ENCODE measurements at places on chromosomes 5 and 9.

DNA sequence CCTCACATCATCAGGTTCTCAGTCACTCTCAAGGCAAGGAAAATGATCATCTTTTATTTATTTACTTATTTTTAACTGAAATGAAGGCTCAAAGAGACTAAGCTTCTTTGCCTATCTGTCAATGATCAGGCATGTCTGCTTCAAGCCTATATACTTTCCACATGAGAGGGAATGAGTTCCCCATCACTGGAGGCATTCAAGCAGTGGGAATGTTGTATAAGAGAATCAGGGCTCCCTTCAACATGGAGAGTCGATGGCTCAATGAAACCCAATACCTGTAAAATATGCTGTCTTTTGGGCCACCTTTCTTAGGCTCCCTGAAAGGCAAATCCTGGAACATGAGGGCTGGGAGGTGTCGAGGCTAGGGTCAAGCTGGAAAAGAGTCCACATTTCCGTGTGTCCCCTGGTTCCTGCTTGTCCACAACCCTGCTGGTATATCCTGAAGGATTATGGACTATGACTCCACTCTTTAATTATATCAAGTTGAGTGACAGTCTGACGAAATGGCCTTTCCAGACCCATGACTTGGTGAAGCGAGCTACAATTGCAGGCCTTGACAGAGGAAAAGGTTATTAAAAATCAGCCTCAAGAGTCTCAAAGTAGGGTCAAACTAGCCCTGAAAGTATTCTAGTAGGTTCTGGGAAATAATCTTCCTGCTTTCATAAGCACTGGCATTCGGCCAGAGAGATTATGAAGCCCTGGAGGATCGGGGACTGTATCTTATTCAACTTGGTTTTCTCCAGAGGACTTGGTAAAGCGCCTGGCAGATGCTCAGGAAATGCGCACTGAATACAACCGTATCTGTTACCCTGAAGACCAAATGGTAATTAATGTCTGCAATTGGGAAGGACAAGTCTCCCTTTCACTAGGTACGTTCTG, 145.9 kb upstream of the TBC1D2 start:
- no peak for DNase-seq

GRCh38 chr9:98381311-98382103, 126.1 kb upstream of the TBC1D2 start:
- DNase-seq: no peak

DNA sequence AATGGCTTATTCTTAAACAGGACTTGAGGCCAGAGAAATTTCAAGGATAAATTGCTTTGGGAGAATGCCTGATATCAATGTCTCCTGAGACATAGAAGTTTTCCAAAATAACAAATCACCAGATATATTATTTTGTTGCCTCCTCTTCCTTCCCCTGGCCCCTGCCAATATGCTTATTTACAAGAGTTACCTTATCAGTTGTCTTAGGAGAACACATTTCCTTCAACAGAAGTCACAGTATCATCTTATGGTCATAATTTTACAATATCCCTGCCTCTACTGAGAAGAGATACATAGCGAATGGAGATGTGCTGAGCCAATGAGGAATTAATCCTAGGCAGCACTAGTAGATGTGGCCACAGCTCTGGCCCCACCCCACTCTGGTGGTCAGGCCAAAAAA, 43.1 kb downstream of the TMEM252 start:
- no peak for DNase-seq

DNA sequence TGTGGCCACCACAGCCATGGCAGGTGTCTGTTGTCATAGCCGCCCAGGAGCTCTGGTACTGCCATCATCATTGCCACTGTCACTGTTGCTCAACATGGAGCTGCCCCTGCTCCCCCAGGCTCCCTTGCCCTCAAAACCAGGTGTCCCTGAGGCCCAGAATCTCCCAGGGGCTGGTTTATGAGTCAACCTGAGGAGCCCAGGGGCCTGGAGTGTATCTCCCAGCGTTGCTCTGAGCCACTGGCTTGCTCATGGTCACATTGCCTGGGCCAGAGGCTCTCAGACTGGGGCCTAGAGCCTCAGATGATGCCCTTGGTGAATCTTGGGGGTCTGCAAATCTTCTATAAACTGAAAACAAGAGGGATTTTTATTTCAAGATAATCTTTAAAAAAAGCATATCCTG, 24.7 kb upstream of the TBC1D2 start:
- no peak for DNase-seq

- DNase-seq: no peak
These were observed 46.0 kb downstream of the AHRR start for GRCh38 chr5:367358-368130.

DNA sequence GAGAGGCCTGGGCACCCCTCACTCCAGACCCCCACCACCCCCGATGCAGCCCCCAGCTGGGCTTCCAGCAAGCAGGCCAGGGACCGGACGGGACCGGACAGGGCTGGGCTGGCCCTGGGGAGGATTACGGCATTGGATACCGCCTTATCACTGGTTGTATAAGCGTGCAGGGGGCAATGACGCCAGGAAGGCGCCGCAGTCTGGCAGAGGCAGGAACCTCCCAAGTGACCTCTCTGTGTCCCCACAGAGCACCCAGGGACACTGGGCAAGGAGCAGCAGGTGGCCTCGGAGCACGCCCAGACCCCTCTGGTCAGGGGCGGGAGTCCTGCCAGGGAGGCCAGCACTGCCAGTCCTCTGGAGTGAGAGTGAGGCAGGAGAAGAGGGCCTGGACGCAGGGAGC, 723 bp upstream of the LCN15 start:
- no peak for DNase-seq

DNA sequence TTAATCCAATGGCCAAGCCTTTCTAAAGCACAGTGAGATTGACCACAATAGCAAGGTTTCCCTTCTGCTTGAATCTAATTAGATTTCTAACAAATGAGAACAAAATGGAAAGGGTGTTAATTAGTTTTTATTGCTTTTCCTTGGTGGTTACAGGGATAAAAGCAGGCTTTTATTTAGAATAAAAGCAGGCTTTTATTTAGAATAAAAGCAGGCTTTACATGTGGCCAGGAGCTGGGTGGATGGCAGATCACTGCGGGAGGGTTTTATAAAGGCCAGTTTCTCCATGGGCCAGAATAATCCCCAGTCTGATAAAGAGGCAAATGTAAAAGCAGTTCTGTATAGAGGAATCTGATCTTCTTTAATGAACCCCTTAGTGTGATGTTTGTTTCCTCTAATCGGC, 470.2 kb downstream of the TMEM232 start:
- DNase-seq: no peak

GRCh38 chr5:34863946-34864345, 25.0 kb downstream of the TTC23L start:
- no peak for DNase-seq

- peak; percentile 51 for DNase-seq
These were observed 1.1 kb downstream of the HEXB start for GRCh38 chr5:74685979-74686631.

DNA sequence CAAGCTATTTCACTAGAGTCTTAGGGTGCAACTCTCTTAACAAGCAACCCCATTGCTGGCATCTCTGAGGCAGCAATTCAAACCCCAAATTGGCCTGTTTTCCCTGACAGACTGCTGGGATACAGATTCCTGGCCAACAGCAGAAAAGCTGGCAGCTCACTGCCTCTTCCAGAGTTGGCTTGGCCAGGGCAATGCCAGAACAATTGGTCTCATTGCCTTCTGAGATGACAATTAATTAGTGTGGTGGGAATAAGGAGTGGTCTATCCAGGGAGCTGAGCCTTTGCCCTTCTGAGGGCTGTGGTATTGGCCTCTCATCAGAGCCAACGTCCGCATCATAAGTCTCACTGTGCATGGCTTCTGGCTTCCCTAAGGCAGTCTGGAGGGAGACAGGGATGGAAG, 183.2 kb downstream of the GNAQ start:
- peak; percentile 36 for DNase-seq
